ENCODE measurements at places on chromosomes 4 and X. TPM values are rescaled to one million over a fixed set of nuclear protein-coding genes. Genes with fewer than 3 reads are reported as not detected.

- peaks cover 21% of the 10 kb centered on the region for H3K36me3 ChIP-seq
- DNase-seq: no peak
- H3K4me1 ChIP-seq: peaks cover 12% of the 10 kb centered on the region
Observed at GRCh38 chr4:56345458-56345857, 41.8 kb downstream of the AASDH start.

- H3K36me3 ChIP-seq: no peaks in the 10 kb centered on the region
- DNase-seq: no peak
- no peak overlapping the region for H3K27ac ChIP-seq
Observed at GRCh38 chrX:133640161-133641015, 225.1 kb upstream of the GPC4 start.

- H3K36me3 ChIP-seq: peaks cover 17% of the 10 kb centered on the region
- no peak overlapping the region for H3K27ac ChIP-seq
- H3K4me1 ChIP-seq: no peaks in the 10 kb centered on the region
- peaks cover 6% of the 10 kb centered on the region for H3K27me3 ChIP-seq
Observed at GRCh38 chr4:52868133-52868532, 6.0 kb downstream of the RASL11B start.

The GUCY1B1 gene
- total RNA-seq: 0.16 TPM

- H3K4me3 ChIP-seq: no peak overlapping the region
- no peak overlapping the region for H3K27ac ChIP-seq
- peaks cover 20% of the 10 kb centered on the region for H3K27me3 ChIP-seq
- H3K36me3 ChIP-seq: no peaks in the 10 kb centered on the region
- H3K4me1 ChIP-seq: peaks cover 5% of the 10 kb centered on the region
Observed at GRCh38 chr4:174120446-174121295, 162.8 kb downstream of the FBXO8 start.

GRCh38 chrX:131762802-131763234 lies 218.9 kb downstream of the OR13H1 start:
- no peaks in the 10 kb centered on the region for H3K4me1 ChIP-seq
- no peak for DNase-seq
- no peak overlapping the region for H3K4me3 ChIP-seq
- H3K27me3 ChIP-seq: no peaks in the 10 kb centered on the region

DNA sequence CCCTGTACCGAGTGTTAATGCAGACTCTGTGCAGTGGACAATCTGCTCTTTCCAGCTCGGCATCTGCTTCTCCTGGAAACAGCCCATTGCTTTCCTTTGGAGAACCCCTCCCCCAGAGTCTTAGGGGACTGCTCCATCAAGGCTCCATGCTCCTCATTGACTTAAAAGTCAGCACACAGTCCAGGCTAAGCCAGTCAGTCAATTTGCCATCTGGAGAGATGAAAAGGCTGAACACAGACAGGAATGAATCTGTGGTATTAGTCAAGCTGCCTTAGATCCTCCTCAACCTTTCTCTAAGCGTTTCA lies 20.3 kb downstream of the ATP8A1 start:
- peak overlapping the region; percentile 10 for H3K27ac ChIP-seq
- no peaks in the 10 kb centered on the region for H3K27me3 ChIP-seq
- peaks cover 7% of the 10 kb centered on the region for H3K36me3 ChIP-seq
- DNase-seq: no peak
- no peak overlapping the region for H3K4me3 ChIP-seq

The GABRA4 gene
- total RNA-seq: not detected

- no peaks in the 10 kb centered on the region for H3K4me1 ChIP-seq
- no peaks in the 10 kb centered on the region for H3K36me3 ChIP-seq
- H3K4me3 ChIP-seq: no peak overlapping the region
- no peak for DNase-seq
- no peaks in the 10 kb centered on the region for H3K27me3 ChIP-seq
Observed at GRCh38 chrX:30489323-30489722, 88.2 kb downstream of the TASL start.

GRCh38 chr4:40986375-40986774 lies 228.0 kb downstream of the APBB2 start:
- no peak overlapping the region for H3K4me3 ChIP-seq
- peaks cover 6% of the 10 kb centered on the region for H3K27me3 ChIP-seq
- H3K27ac ChIP-seq: no peak overlapping the region
- no peak for DNase-seq
- no peaks in the 10 kb centered on the region for H3K36me3 ChIP-seq
- H3K4me1 ChIP-seq: no peaks in the 10 kb centered on the region

DNA sequence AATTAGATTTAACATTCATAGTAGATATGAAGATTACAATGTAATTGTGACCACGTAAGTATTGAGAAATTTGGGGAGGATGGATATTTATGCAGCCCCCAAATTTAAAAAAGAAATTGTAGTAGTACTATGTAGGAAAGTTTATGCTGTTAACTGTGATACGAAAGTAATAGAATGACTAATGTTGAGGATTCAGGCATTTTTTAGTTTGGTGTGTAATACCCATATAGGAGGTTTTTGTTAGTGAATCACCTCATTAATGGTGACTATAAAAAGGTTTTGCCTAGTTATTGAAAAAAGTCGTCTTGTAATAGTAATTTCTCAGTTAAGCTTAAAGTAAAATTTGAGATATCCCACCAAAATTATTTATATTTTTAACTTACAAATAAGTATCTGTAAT lies 67.2 kb downstream of the SMARCAD1 start:
- H3K4me3 ChIP-seq: no peak overlapping the region
- no peaks in the 10 kb centered on the region for H3K27me3 ChIP-seq
- no peak overlapping the region for H3K27ac ChIP-seq
- no peak for DNase-seq
- H3K4me1 ChIP-seq: peaks cover 6% of the 10 kb centered on the region
- H3K36me3 ChIP-seq: peaks cover 35% of the 10 kb centered on the region

The CXCL10 gene
- 1.1 TPM for total RNA-seq

Measured in activated CD8-positive, alpha-beta T cell treated with anti-CD3 and anti-CD28 coated beads for 36 hours (primary cell).